ENCODE measurements at places on chromosomes 7 and 10.

DNA sequence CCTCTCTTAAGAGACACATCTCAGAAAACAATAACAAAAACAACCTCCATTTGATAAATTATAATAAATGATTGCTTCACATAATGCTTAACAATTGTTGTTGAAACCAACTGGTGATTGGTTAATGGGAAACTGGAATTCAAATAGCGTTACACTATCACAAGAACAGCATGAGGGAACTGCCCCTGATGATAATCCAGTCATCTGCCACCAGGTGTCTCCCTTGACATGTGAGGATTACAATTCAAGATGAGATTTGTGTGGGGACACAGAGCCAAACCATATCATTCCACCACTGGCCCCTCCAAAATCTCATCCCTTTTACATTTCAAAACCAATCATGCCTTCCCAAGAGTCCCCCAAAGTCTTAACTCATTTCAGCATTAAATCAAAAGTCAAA is 375.9 kb downstream of the BMPER start:
- no peak for DNase-seq

- DNase-seq = no peak
Measured at GRCh38 chr7:82393840-82394220, 49.7 kb downstream of the CACNA2D1 start.

GRCh38 chr7:118298771-118299170 is 74.3 kb downstream of the ANKRD7 start:
- DNase-seq = no peak

DNA sequence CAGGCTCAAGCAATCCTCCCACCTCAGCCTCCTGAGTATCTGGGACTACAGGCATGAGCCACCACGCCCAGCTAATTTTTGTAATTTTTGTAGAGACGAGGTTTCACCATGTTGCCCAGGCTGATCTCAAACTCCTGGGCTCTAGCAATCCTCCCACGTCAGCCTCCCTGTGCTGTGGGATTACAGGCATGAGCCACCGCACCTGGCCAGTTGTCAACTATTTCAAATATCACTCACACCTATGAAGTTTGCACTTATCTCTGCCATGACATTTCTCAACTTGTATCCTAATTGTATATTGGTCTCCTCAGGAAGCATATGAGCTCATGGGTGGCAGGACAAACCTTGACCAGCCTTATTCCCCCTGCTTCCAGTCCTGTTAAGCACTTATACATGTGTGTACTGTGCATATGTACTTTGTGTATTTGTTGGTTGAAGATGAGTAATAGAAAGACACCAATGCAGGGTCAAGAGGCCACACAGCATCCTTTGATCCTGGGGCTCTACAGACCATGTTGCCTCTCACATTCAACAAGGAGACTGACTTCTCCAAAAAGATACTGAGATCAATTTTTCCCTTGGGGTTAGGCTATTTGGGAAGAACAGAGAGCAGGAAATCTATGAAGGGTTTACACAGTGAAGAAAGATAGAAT is 82.2 kb downstream of the SLC16A9 start:
- no peak for DNase-seq

GRCh38 chr7:148151778-148152177 is 438.8 kb upstream of the C7orf33 start:
- no peak for DNase-seq

DNA sequence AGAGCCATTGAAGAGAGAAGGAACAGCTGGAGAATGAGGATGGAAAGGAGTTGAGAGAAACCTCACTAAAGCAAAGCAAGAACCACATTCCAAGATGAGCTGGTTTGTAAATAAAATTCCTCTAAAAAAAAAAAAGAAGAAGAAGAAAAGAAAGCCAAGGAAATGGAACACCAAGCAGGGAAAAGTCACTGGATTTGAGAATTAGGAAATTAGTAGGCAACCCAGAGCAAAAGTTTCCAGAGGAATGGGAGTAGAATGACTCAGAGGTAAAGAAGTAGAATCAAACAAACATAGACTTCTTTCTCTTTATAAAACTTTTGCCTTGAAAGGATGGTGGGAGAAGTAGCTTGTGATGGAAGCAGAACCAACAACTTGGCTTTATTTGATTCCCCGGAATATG is 3.9 kb downstream of the CH25H start:
- no peak for DNase-seq
